Right atrium auricular region (tissue), 2 donors: ENCODE measurements at places on chromosomes 4 and X.

GRCh38 chr4:6104541-6105130 lies 86.4 kb upstream of the C4orf50 start:
- DNase-seq = no peak

GRCh38 chr4:39476187-39476895 lies 17.5 kb downstream of the LIAS start:
- peak; percentile 46 for DNase-seq

DNA sequence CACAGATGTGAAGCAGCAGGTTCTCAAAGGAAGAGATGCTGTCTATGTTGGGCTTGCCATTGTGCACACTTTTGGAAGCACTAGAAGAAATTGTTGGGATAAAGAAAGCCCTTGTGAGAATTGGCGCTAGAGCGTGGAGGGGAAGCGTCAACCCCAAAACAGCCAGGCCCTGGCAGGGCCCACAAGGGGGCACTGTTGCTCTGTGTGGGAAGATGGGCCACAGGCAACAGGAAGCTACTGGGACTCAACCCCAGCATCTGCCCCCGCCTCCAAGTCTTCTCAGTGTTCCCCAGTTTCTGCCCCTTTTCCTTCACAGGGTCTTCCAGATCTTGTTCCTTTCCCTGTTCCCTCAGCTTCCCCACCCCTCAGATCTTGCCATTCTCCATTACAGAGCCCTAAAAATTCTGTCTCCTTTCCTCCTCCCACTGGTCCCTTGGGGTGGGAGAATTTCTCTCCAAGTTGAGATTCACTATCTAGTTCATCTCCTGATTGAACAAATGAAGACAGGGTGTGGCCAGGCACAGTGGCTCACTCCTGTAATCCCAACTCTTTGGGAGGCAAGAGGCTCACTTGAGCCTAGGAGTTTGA lies 85.5 kb downstream of the STARD8 start:
- DNase-seq = peak; percentile 76

- no peak for DNase-seq
Measured at GRCh38 chr4:87188048-87188447, 32.4 kb downstream of the KLHL8 start.
